ENCODE measurements at places on chromosomes 16 and 17.

DNA sequence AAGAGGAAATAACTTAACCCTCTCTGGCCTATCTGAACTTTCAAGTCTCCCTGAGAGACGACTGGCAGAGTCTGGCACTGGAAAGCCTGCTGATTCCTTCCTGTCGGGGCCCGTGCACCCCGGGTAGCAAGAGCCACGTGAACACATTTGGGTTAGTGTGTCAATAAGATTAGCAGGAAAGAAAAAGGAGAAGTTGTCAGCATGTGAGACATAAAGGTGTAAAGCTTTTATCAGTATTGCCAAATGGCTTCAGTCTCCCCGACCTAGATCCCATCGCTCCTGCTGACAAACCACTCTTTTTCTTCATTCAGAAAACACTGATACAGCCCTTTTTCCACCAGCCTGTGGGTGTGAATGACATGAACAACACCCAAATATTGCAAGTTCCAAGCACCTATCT, 74.4 kb downstream of the CCT6B start:
- no peak for DNase-seq

DNA sequence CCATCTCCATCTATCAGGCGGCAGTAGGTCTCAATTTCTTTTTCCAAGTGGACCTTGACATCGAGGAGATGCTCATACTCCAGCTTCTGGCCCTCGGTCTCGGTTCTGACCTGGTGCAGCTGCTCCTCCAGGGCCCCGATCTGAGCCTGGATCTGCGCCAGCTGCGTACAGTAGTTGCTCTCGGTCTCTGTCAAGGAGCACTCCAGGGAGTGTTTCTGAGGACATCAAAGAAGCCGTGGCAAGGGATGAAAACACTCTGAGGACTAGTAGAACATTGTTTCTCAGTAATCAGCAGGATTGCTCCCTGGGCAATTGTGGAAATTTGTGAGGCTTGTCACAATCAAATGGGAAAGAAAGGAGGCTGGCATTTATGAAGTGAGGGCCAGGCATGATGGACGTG, 5.9 kb downstream of the KRT28 start:
- DNase-seq, result no peak

- no peak for DNase-seq
Observed at GRCh38 chr16:19307587-19308241, 22.2 kb downstream of the CLEC19A start.

DNA sequence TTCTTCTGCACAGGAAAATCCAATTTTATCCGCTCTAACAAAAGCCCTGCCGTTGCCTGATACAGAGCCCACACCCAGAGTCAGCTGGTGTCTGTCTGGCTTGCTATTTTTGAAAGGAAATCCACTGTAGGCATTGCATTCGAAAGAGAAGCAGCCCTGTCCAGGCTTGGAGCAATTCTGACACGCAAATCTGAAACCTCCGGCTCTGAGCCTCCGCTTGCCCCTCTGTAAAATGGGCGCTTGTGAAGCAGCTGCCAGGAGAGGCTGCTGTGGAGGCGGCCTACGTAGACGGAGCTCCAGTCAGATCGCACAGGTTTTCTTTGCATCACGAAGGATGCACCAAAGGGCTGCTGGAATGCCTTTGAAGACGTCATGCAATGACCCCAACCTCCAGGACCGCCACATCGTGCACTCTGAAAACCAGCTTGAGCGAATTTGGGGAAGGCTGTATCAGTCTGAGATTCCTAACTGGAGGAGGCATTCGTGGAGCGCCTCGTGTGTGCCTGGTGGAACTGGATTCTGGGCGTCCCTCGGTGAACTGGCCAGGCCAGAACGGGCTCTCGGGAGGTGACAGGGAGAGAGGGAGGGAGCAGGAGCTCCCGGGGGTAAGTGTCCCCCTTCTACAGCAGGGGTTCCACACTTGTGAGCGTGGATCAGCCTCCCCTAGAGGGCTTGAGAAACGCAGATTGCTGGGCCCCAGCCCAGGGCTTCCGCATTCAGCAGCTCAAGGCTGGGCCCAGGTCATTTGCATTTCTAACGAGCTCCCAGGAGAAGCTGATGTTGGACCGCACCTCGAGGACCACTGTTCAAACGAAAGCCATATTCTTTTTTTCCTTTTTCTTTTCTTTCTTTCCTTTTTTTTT, 215.5 kb downstream of the MRTFB start:
- no peak for DNase-seq

- no peak for DNase-seq
Observed at GRCh38 chr17:14042411-14042810, 26.9 kb upstream of the COX10 start.

GRCh38 chr17:39751016-39751543, 13.3 kb downstream of the GRB7 start:
- DNase-seq, result no peak

Measured in stimulated activated CD8-positive, alpha-beta memory T cell treated with anti-CD3 and anti-CD28 coated beads, Interleukin-4, amount 100 ng/mL, for 1 hour (primary cell).